ENCODE measurements at places on chromosomes 1 and 21.

DNA sequence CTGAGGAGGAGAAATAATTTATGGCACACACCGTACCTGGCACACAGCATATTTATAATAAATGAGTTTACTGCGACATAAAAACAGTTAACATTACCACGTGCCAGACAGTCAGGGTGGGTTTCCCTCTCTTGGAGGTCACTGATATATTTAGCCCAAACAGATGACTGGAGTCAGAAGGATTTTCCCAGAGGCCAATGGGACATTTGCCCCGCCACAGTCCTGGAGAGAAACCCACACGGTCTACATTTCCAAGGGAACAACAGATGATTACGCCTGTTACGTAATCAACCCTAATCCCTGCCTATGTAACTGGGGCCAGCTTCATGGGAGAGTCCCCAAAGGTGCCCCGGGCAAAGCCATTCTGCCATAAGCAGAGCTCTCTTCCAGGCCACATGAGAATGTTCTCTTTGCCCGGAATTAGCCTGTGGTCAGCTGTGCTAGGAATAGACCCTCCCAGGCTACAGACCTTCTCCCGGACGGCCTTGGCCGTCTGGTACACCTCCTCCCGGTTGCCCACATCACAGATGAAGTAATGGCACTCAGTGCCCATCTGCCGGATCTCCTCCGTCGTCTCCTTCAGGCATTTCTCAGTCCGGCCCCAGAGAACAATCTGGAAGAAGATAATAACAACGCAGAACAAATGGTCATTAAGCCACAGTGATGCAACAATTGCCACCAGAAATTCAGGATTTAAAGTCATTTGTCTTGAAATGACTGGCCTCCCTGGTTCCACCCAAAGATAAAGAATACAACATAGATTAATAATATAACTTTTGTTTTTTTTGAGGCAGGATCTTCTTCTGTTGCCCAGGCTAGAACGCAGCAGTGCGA is 37.7 kb downstream of the DHRS3 start:
- peak; percentile 47 for DNase-seq

DNA sequence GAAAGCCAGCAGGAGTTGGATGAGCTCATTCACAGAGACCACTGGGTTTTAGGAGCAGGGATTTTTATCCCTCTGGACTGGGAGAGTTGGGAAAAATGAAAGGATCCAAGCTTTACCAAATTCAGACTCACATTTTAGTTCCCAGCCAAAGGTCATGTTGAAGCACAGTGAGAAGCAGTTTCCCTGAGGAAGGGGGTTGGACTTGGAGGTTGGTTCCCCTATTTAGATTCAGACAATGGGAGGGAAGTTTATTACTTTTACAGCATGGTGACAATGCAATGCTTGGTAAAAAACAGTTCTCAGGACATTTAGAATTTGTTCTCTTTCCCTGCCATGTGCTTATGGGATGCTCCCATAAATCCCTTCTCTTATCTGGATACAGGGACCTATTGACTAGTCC is 57.3 kb upstream of the ZNF648 start:
- DNase-seq, result no peak

DNA sequence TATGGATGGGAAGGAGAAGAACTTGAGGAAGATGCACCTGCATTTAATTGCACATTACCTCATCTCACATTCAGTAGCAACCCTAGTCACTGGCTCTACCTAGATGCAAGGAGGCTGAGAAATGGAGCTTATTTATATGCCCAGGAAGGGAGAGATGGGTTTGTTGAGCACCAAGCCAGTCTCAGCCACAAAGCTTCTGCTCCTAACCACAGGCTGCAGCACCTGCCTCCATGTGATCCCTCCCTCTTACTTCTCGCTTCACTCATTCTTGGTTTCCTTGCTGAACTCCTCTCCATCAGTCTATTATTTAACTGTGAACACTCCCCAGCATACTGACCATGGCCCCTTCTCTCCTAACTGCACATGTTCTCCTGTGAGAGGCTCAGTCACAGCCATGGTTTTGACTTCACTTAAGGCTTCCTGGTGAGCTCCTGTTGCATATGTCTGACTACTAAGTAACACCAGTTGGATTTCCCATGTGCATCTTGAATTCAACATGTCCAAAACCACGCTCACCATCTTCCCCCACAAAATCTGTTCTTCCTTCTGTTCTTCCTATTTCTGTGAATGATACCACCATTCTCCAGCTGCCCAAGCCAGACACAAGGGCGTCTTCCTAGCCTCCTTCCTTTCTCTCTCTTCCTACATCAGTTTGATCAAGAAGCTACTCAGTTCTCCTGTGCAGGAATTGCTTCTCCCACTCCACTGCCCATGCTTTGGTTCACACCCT is 139.8 kb downstream of the AK5 start:
- DNase-seq, result no peak

DNA sequence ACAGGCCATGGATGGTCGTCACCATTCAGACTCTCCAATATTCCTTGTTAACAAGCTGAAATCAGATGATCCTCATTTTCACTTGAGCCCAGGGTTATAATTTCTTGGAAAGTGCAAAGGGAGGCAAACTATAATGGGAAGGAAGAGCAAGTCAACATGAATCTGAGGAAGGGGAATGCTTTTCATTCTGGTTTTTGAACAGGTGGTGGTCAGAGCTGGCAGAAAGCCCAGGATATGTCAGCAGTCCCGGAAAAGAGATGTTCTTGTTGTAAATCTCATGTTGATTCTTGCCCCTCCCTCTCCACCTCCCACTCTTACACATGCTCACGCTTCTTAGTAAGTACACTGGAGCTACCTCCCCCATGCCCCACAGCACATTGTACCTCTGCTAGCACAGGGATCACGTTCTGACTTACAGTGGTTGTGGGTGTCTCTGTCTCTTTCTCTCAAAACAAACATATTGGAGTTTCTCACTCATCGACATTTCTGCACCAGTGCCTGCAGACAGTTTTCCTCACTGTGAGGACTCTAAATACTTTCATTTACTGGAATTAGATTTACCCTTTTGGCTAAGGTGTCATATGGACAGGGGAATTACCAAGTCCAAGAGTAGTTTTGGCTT is 77.6 kb downstream of the XCL2 start:
- DNase-seq, result peak; percentile 75

GRCh38 chr1:160048335-160048734 is 16.5 kb upstream of the PIGM start:
- no peak for DNase-seq

GRCh38 chr1:184160236-184160635 is 108.7 kb downstream of the TSEN15 start:
- DNase-seq, result peak; percentile 84

- no peak for DNase-seq
These were observed 64.6 kb upstream of the GPR153 start for GRCh38 chr1:6325482-6325881.
